ENCODE measurements at places on chromosomes 16 and 17. TPM values are rescaled to one million over a fixed set of nuclear protein-coding genes. Genes with fewer than 3 reads are reported as not detected.
A peak's percentile ranks its signal among the peaks of the same experiment; 100 is the strongest.

GRCh38 chr17:78184351-78184750 lies 2.5 kb downstream of the TK1 start:
- no peak for DNase-seq

GRCh38 chr16:84292011-84292410 lies 2.7 kb upstream of the WFDC1 start:
- DNase-seq, result peak; percentile 68

- no peak for DNase-seq
Measured at GRCh38 chr17:327296-327695, 25.3 kb downstream of the RPH3AL start.

DNA sequence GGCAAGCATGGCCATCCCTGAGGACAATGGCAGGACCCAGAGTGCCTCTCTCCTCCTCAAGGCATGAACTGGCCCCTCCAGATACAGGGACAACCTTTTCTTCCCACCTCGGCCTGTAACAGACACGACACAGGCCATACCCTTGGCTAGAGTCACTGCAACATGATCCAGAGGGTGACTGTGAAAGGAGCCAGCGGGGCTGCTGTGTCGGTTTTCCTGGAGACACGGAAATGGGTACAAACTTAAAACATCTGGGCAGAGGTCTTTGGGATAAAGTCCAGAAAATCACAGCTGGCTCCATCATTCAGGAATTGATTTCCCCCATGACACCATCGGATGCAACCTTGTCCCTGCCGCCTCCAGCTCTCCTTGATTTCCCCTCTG lies 5.3 kb downstream of the CEP295NL start:
- no peak for DNase-seq

Gene CLDN7
- total RNA-seq, result 2.3 TPM

Gene ARMC5
- total RNA-seq, result 10.1 TPM

Gene FBXW10
- 0.22 TPM for total RNA-seq
